Stimulated activated CD4-positive, alpha-beta T cell treated with anti-CD3 and anti-CD28 coated beads, Interleukin-1b, Interleukin-23, amount 100 ng/mL, for 24 hours (primary cell): ENCODE measurements at places on chromosomes 1 and 21.

- no peak for DNase-seq
These were observed 426.3 kb upstream of the CHRM3 start for GRCh38 chr1:238960071-238960470.

DNA sequence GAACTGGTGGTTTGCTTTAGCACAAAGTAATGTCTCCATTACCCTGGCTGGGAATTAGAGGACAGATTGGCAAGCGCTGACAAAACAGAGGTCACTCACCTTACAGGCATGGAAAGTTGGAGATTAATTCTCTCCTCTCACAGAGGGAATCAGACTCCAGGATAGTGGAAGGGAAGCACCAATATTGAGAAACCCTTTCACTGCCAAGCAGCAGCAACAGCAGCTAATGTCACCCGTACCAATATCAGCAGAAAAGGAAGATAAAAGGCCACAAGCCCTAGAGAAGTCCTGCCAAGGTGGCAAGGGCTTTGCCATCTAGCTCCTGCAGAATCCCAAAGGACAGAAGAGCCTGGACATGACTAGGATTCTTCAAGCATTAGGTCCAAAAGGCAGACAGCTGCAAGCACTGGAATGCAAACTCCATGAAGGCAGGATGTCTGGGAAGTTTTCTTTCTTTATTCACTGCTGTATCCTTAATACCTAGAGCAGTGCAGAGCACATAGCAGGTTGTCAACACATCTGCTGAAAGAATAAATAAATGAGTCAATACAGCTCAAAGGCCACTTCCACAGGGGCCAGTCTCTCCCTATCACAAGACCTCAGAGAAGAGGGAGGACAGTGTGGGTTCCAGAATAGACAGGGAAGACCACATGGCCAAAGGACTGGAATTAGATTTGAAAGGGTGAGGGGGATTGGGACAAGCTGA is 57.2 kb downstream of the ERI3 start:
- DNase-seq, result no peak

- no peak for DNase-seq
These were observed 194.0 kb downstream of the KCNK2 start for GRCh38 chr1:215276582-215276981.

- DNase-seq, result no peak
These were observed 86.4 kb upstream of the SPATA6 start for GRCh38 chr1:48558366-48558765.

DNA sequence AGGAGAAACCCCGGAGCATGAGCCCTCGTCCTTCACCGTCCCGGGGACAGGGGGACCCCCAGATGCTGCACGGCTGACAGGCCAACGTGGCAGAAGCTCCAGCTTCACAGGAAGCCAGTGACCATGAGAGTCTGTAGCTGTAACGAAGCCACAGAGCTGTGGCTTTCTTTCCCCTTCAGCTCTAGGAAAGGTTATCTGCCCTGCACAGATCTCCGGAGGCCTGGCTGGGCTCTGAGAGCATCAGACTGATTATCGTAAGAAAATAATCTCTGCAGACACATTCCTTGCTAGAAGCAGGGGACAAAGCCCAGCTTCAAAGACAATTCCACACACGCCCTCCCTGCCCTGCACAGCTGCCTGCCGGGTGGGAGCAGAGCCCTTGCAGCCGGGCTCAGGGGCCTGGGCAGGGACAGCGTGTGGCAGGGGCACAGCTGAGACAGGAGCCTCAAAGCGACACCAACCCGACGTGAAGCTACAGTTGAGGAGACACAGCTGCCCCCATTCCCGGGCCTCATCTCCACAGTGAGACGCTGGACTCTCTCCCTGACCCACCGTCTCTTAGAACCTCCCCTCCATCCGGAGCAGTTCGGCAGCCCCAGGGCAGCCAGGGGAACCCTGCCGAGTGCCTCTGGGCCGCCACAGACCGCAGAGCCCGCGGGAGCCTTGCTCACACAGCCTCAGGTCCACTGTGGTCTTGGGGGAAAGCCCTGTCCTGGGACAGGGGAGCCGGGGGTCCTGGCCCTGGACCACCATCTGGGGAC is 30.6 kb downstream of the POFUT2 start:
- no peak for DNase-seq

- DNase-seq, result no peak
These were observed 1.3 kb upstream of the KLHDC7A start for GRCh38 chr1:18479454-18479853.

- DNase-seq, result no peak
These were observed 6.0 kb upstream of the NLRP3 start for GRCh38 chr1:247409869-247410544.

GRCh38 chr21:33700491-33700890 is 58.2 kb downstream of the ITSN1 start:
- no peak for DNase-seq
